ENCODE measurements at places on chromosomes 16 and 17.

DNA sequence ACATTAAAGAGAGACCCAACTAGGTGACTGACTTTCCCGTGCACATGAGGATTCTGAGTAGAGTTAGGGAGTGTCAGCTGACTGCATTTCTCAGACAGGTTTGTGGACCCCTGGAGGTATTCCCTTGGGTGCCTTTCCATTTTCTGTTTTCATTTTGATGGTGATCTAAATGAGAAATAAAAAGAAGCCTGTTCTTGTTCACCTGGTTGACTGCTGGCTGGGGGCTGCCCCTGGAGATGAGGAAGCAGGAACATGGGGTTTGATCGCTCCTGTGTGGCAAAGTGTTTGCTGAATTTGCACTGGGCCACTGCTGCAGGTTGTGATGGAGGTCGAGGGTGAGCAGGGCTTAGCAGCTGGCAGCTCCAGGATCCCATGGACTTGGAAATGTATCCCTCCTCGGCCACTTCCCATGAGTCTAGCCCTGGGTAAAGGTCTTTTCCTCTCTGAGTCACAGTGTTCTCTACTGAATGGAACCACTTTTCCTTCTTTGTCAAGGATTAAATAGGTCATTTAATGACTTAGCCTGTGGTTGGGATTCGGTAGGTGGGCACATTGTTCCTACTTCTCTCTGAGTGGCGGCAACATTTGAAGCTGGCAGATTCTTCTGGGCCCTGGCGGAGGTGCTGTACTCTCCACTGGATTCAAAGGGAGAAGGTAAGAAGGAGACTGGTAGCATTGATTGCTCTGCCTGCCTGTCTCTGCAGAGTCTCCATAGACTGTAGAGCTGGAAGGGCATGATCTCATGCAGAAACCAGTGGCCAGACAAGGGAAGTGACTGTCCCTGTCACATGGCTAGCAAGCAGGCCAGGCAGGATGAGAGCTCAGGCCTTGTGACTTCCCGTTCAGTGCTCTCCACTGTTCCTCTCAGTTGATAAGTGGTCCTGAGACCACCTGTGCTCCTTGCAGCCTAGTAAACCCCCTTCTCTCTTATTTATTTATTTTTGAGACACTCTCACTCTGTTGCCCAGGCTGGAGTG lies 17.9 kb downstream of the SNX29 start:
- DNase-seq, result no peak

- DNase-seq, result no peak
Observed at GRCh38 chr16:624526-625070, 6.2 kb upstream of the WFIKKN1 start.

GRCh38 chr17:17366941-17367875 lies 64.0 kb downstream of the NT5M start:
- no peak for DNase-seq

- DNase-seq, result peak; percentile 57
Observed at GRCh38 chr16:74999609-75000480, 1.0 kb downstream of the ZNRF1 start.

DNA sequence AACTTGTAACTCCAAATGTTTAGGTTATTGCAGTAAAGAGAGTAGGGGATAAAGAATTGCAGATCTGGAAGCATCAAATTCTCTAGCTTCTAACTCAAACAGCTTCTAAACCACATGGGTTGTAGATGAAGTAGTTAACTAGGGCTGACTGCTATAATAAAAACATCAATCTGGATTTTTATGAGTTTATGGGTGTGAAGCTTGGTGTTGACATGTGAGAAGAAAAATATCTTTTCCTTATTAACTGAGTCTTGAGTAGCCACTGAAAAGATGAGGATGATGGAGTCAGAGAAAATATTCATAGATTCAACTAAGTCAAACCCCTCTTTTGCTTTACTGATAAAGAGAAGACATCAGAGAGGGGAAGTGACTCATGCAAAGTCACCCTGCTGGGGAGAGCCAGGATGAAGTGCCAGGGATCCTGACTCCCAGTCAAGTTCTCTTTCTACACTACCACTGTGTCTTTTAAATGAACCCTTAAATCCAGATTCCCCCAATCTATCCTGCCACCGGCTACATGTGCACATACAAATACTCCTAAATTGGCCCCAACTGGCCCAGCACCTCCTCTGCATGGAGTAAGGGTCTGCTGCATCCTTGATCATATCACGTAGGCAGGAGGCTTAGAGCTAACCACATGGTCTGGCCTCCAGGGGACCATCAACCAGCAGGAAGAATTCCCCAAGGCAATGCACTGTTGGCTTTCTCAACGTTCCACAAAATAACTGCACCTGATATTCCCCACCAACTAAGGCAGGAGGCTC lies 264.0 kb upstream of the CCL2 start:
- DNase-seq, result no peak

DNA sequence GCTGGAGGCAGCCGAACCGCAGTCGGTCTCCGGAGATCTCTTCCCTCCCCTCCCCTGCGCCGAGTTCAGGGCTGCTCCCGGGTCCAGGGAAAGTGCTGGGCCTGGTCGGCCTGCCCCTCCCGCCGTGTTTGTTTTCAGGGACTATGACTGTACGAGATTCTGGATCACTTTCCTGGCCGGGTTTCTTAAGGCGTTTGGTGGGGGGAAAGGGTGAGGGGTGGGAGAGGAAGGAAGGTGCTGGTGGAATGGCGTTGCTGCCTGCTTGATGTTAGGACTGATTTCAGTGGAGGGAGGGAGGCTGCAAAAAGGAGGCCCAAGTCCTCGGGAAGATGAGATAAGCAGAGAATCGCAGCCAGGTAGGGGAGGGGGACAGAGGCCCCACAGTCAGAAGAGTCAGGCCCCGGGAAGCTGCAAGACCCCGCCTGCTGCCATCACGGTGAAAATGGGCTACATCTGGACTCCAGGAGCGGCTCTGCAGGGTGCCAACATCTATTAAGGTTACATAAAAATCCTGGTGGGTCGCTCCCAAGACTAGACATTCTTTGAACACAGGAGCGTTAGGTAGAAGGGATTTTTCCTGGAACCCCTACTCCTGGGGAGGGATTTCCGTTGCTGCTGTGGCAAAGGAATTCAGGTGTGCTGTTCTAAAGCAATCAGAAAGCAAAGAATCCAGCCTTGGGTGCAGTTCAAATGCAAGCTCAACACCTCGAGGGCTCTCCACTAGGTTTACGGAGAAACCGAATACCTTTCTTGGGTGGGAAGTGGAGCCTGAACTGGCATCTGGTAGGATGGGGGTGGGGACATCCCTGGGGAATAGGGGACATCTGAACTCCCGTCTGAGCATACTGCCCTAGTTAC lies 1.2 kb downstream of the ARHGAP44 start:
- DNase-seq, result no peak

GRCh38 chr16:2177101-2177500 lies 19.3 kb downstream of the CASKIN1 start:
- no peak for DNase-seq

DNA sequence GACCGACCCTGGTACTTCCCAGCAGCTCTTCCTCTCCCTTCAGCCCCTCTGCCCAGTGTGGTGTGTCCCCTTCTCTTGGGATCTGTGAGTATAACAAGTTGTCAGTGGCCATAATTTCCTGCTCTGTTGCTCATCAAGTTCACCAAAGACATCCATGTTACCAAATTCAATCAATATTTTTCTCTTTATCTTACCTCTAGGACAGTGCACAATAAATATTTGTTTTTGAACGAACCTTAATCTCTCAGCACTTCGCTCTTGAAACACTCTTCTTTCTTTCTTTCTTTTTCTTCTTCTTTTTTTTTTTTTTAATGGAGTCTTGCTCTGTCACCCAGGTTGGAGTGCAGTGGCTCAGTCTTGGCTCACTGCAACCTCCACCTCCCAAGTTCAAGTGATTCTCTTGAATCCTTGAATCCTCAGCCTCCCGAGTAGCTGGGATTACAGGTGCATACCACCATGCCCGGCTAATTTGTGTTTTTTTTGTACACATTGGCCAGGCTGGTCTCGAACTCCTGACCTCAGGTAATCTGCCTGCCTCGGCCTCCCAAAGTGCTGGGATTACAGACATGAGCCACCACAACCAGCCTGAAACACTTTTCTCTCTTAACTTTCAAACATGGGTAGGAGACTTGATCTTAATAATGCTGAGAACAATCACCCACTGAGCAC lies 2.7 kb upstream of the UMOD start:
- DNase-seq, result no peak

DNA sequence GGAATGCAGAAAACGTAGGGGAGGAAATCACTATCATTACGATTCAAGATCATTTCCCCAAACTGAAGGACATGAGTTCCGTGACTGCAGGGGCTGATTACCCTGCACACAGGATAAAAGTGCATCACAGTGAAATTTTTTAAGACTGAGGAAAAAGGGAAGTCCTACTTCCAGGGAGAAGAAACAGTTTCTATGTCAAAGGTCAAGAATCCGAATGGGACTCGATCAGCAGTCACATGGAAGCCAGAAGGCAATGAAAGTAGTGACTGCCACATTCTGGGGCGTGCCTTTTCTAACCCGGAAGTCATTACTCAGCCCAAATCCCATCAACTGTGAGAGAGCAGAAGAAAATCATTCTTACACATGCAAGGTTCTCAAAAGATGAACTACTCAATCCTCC lies 12.1 kb downstream of the ZZEF1 start:
- DNase-seq, result peak; percentile 6

- DNase-seq, result peak; percentile 35
Observed at GRCh38 chr17:9878786-9879525, 26.1 kb downstream of the RCVRN start.

DNA sequence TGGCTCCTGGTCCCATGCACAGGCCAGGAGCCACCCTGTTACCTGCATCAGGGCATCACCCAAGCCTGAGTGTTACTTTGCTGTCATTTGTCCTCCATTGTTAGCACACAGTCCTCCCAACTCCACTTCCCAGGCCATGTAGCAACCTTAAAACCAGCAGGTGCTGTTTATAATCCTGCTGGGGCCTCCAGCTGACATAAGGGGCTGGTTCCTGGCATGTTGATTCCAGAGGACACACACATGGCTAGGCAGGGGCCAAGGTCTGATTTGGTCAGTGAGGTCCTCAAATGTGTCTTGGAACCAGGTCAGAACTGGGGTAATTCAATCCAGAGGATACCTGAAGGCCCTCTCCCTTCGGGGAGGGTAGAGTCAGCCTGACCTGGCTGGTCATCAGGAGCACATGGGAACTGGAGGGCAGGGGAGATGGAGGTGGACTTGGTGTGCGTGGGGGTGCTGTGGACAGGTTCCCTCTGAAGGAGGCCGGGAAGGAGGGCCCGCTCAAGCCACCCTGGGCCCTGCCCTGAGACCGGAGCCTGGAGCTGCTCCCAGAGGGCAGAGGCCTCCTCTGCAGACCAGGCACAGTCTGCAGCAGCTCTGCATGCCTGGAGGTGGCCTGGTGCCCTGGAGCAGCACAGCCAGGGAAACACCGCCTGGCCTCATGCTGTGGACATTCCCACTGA lies 6.6 kb downstream of the ADORA2B start:
- no peak for DNase-seq

DNA sequence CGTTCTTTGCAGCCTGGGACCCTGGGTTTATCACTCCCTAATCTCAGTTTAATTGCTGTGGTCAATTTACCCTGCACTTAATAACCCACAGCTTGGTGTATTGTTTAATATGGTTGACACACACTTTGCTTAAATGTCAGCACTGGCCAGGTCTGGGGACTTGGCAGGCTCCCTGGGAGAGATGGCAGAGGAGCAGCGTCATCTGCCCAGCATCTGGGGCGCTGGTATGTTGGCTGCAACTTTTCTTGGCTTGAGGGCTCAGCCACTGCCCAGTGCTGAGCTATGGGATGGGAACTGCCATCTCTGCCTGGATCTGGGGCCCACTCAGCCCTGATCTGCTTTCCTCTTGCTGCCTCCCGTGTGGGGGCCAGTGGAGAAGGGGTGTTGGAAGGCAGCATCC lies 115.7 kb upstream of the IRX3 start:
- no peak for DNase-seq

GRCh38 chr16:55301385-55302008 lies 22.5 kb upstream of the IRX6 start:
- DNase-seq, result no peak

DNA sequence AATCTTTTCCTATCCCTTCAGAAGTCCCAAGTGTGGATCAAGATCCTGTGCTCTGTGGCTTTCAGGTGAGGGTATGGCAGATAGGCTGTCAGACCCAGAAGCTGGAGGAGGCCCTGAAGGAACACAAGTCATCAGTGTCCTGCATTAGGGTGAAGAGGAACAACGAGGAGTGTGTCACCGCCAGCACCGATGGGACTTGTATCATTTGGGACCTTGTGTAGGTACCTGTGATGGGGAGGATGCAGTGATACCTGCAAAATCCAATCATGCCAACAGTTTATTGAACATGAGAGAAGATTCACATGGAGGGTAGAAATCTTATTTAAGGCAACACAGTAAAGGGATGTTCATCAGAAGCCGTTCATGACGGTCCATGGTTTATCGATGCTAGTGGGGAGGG lies 10.0 kb upstream of the USP43 start:
- DNase-seq, result no peak

GRCh38 chr16:14205666-14206065 lies 134.5 kb downstream of the MRTFB start:
- DNase-seq, result no peak

GRCh38 chr17:66855204-66855603 lies 20.3 kb downstream of the CACNG5 start:
- no peak for DNase-seq

GRCh38 chr17:48749621-48750553 lies 21.3 kb upstream of the HOXB13 start:
- DNase-seq, result no peak

- DNase-seq, result peak; percentile 41
Observed at GRCh38 chr17:74442670-74443515, 11.0 kb downstream of the GPRC5C start.

DNA sequence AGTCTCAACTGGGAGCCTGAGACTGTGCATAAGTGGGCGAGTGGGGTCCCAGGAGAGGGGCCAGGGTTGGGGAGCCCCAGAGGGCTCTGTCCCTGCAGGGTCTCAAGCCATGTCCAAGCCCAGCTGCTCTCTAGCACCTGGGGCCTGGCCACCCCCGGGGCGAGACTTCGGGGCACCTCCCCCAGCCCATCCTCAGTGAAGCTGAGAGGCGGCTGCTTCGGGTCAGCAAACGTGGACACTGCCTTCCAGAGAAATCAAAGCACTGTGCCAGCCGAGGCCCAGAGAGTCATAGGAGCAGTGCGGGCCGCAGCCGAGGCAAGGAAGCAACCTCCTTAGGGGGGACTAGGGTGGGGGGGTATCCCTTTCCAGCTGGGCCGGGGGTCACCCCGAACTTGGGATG lies 77.5 kb downstream of the ENGASE start:
- no peak for DNase-seq

- no peak for DNase-seq
Observed at GRCh38 chr17:16466407-16466806, 25.6 kb downstream of the LRRC75A start.

GRCh38 chr16:77744141-77744540 lies 21.8 kb downstream of the NUDT7 start:
- DNase-seq, result no peak

DNA sequence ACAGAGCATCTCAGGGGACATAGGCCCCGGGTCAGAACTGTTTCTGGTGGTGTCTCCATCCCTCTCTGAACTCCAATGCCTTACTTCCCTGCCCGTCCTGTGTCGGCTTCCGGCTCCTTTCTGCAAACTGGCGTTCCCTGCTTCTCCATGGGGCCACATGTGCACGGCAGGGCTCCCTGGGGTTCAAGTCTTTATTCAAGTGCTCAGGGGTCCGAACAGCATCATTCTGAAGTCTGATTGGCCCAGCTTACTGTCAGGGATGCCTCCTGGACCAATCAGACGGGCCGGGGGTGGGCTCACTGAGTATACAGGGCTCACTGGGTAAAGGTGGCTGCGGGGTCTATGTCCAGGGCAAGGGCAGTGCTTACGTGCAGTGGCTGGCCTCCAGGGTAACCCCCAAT lies 17.1 kb downstream of the C16orf82 start:
- no peak for DNase-seq

Data from fibroblast of lung (primary cell).